ENCODE measurements at places on chromosomes 3 and 15.

- DNase-seq: no peak
Measured at GRCh38 chr3:184712248-184713039, 580 bp upstream of the MAGEF1 start.

GRCh38 chr3:101873619-101874018 is 24.3 kb downstream of the NFKBIZ start:
- DNase-seq: no peak

GRCh38 chr15:35481992-35482391 is 64.0 kb downstream of the DPH6 start:
- DNase-seq: no peak

- no peak for DNase-seq
Measured at GRCh38 chr3:127628788-127629466, at the start of gene PODXL2. PODXL2 (plus strand) TSS chr3:127629185; CDS start chr3:127629220, 35 bp downstream.

GRCh38 chr15:87863152-87863551 is 393.4 kb downstream of the NTRK3 start:
- DNase-seq: no peak

- DNase-seq: no peak
Measured at GRCh38 chr3:119145500-119146167, at the start of gene TEX55. TEX55 (plus strand) TSS chr3:119146165; CDS start chr3:119146190, 25 bp downstream.

DNA sequence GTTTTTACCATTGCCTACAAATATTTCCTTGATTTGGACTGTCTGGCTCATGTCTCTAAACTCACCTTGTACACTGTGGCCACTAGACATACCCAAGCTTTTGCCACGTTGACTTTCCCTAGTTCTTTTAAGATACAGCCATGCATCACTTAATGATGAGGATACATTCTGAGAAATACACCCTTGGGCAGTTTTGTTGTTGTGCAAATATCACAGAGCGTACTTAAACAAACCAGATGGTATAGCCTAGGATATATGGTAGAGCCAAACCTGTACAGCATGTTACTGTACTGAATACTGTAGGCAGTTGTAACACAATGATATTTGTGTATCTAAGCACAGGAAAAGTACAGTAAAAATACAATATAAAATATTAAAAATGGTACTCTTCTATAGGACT is 5.5 kb downstream of the ARHGEF26 start:
- DNase-seq: no peak

DNA sequence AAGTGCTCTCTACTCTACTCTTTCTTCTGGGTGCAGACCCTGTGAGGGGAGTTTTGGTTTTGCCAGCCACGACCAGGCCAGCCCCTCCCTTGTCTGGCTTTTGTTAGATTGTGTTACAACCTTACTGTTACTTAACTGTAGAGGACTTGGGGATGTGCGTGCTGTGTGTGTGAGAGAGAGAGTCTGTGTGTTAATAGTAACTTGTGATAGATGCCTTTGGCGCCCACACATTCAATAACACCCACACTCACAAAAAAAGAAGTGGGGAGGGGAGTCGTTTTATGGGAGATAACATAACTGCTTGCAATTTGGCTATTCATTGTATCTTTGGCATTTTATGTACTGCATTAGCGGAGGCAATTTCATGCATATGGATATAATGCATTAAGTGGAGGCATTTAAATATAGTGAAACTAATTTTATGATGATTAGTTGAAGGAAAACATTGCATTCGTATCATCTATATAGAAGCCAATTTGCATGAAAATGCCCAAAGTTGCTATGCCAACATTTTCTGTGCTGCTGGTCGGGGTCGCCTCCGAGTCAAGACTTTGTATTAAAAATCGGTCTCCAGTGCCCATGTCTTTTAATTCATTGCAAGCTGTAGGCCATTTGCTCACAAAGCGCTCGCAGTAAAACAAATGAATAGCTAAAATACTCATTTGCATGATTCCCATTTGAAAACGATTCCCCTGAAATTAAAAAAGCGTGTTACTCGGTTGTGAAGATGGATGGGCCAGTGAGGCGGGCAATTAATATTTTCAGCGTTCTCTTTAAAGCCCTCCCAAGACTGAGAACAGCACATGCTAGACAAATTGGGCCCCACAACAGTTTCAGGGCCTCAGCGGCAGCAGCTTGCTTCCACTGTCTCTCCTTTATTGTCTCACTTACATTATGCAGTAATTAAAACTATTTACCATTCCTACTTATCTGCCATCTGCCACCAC is 158.5 kb upstream of the SMAD3 start:
- no peak for DNase-seq

GRCh38 chr15:60074181-60074885 is 70.2 kb downstream of the FOXB1 start:
- DNase-seq: no peak

GRCh38 chr3:146407956-146408355 is 61.4 kb downstream of the PLSCR2 start:
- DNase-seq: no peak

DNA sequence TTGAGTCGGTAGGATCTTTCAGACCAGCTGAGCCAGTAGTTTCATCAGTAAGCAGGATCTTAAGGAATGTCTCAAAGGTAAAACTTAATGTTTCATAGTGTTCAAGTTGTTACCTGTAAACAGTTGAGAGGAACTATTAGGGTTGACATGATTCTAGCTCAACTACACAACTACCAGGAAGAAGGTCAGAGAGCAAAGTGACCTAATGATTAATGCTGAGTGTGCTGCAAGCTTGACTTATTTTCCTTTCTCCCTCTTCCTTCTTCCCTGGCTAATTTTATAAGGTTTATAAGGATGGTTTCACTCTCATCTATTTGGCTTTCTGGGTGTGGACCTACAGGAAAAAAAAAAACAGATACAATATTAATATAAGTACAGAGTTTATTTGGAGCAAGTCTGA is 30.2 kb upstream of the LHFPL4 start:
- no peak for DNase-seq

DNA sequence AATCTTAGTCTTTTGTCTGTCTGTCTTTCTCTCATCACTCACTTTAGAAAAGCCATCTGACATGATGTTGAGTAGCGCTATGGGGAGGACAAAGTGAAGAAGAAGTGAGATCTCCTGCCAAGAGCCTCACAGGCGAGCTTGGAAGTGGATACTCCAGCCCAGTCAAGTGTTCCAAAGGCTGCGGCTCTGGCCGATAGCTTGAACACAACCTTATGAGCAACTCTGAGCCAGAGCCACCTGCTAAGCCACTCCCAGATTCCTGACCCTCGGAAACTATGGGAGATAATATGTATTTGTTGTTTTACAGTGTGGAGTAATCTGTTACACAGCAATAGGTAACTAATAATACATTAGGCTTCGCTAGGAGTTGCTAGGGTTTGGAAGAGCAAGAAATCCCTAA is 76.2 kb downstream of the MB21D2 start:
- no peak for DNase-seq

DNA sequence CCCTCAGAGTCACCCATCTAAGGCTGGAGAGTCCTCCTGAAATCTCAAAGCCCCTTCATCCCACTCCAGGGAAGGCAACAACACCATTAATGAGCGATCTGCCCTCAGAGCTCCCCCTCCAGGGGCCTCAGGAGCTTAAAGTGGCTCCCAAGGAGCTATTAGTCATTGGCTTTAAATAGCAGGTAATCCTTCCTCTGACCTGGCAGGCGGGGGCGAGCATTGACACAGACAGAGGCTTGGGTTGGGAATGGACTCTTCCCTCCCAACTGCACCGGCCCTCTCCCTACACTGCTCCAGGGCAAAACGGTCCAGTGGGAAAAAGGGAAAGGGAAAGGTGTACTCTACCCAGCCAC is 1.4 kb downstream of the MFGE8 start:
- DNase-seq: no peak

DNA sequence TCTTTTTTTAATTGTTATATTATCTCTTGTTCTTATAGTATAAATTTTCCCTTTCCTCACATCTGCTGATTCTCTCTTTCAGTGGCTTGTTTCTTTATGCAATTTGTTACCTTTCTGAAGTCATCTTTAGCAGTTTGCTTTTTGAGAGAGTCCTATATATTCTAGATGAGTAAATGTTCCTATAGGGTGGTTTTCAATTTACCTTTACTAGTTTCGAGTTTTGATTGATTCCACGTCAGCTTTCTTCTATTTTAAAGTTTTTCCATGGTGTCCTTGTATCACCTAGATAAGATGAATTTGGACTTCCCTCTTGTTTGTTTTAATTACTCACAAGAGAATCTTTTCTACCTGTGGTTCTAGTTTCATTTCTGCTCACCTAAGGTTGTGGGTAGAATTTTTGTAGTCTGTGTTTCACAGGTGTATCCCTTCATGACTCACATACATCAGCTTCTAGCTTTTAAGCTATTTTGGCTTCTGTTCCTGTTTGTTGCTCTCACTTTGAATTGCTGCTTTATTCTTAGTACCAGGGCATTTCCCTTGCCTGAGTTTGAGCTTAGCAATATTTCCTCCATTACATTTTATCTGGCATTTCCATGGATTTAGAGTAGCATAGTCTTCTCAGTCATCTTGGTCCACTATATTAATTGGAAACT is 6.4 kb downstream of the TEX9 start:
- no peak for DNase-seq

- DNase-seq: no peak
Measured at GRCh38 chr3:185363662-185364203, 797 bp downstream of the MAP3K13 start.

DNA sequence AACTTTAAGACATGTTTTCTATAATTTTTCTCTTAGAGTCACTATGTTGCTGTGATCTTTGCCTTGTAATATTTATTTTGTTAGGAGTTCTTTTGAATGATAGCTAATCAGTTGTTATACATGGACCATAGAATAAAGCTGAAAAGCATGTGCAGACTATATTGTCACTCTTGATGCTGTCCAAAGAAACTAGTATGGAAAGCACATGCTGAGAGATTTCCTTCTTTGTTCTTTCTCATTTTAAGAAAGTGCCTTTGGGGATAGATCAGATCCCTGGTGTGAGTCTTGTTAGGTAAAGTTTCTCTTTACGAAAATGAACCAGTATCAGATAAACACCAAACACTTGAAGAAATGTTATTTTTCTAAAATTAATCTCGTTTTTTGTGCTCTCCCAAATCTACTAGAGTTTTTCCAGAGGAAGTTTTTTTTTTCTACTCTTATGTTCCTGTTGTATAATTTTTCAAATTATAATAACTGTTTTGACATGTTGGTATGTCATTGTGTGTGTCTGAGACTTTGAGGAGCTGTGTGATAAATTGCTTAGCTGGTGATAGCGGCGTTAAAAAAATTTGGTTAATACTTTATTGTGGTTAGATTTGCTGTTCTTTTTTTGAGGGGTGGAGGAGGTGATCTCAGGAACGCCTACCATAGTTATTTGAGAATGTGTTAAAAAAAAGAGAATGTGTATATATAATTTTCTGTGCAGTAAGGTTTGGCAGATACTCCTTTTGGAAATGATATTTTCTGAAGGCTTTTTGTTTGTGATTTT is 2.2 kb downstream of the PIAS1 start:
- DNase-seq: no peak

DNA sequence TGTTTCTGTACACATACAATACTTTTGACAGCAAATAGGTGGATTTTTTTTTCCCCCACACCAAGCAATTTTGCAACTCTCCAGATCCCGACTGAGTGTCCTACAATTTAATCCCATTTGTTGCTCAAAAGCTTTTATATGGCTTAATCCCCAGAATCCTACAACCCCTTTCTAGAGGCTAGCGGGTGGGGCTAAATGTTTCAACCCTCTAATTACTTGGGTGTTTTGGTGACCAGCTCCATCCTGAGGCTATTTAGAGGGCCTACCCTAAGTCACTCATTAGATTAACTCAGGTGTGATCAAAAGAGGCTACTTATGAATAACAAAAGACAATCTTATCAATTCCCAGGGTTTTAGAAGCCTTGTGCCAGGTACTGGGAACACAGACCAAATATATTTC is 21.0 kb upstream of the FBXL2 start:
- no peak for DNase-seq

GRCh38 chr3:149203758-149204157 is 17.9 kb downstream of the CP start:
- DNase-seq: no peak

DNA sequence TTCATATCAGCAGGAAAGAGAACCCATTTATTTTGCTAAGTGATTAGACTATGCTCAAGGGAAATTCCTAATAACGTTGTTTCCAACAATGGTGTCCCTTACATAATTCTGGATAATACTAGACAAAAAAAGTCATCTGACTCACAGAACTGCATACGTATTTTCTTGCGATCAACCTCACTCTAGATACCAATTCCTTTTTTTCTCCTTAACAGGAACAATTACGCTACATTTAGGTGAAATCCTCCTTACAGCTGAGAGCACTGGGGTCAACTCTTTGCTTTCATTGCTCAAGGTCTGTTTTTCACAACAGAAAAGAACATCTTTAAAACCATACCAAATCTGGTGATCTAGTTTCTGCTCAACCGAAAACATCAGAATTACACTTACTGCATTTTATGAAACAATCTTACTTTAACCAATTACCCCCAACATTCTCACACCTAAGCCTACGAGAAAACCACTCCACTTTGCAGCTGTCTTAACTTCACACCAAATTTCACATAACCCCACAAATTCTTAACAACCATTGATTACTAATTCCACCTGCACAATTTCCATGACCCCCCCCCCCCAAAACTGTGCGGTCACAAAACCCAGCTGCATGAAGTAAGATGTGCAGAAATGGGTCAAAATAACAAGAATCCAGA is 61.2 kb upstream of the ICE2 start:
- DNase-seq: no peak

DNA sequence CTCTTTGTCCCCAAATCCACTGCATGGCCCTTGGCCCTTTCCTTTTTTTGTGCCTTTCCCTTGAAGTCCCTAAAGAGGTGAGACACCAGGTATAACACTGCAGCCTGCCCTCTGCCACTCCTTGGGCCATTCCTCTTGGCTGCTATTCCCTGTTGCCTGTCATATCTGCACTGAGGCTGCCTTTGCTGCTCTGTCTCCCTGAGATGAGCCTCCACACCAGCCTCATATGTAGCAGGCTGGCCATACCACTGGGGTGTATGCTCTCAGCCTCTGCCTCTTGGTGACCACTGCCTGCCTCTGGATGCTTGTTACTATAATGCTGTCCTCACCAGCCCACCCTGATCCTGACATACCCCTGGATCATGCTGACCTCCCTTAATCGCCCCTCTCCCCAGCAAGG is 252.0 kb downstream of the CLSTN2 start:
- DNase-seq: no peak

DNA sequence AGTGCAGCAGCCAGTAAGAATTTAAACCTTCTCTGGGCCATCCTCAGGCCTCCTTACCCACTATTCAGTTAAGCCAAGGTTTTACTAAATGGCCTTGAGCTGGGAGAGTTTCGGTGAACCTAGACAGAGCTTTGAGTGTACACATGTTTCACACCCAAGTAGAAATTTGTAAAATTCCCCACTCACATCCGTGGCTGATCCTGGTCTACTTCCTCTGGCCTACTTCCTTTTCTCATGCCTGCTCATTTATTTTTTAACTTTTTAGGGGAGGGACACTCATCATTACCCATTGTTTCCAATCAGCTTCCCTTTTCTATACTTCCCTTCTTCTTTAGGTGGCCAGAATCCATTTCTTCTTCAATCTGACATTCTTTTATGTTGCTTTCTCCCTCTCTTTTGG is 7.6 kb downstream of the CX3CR1 start:
- no peak for DNase-seq

DNA sequence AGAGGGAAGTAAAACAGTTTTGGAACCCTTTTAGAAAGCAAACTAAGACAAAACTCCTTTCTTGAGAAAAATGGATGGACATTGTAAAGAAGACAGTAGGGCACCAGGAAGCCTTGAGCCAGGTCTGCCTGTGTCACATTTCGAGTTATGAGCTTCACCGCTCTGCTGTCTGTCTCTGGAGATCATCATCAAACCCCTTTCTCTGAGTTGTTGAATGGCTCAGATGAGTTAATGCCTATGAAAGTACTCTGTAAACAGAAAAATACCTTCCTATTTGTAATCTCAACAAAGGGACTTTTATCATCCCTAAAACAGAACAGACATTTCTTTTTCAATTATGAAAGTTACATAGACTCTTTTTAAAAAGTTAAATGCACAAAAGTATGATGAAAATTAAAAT is 145.8 kb downstream of the LPP start:
- no peak for DNase-seq
